Lung (tissue), 17 donors: ENCODE measurements at places on chromosomes 3 and 15. TPM values are rescaled to one million over a fixed set of nuclear protein-coding genes. Genes with fewer than 3 reads are reported as not detected.

GRCh38 chr3:14132689-14133088 lies 7.8 kb downstream of the TMEM43 start:
- DNase-seq, result no peak

GRCh38 chr15:77710637-77711036 lies 77.9 kb upstream of the LINGO1 start:
- DNase-seq, result no peak

GRCh38 chr3:45435961-45436360 lies 47.6 kb downstream of the LARS2 start:
- DNase-seq, result no peak

- DNase-seq, result no peak
These were observed 767.0 kb downstream of the TUSC7 start for GRCh38 chr3:117476572-117476971.

GRCh38 chr3:108159105-108159504 lies 63.1 kb downstream of the IFT57 start:
- no peak for DNase-seq

- DNase-seq, result no peak
These were observed 424.1 kb downstream of the ZNF385D start for GRCh38 chr3:21326704-21327475.

DNA sequence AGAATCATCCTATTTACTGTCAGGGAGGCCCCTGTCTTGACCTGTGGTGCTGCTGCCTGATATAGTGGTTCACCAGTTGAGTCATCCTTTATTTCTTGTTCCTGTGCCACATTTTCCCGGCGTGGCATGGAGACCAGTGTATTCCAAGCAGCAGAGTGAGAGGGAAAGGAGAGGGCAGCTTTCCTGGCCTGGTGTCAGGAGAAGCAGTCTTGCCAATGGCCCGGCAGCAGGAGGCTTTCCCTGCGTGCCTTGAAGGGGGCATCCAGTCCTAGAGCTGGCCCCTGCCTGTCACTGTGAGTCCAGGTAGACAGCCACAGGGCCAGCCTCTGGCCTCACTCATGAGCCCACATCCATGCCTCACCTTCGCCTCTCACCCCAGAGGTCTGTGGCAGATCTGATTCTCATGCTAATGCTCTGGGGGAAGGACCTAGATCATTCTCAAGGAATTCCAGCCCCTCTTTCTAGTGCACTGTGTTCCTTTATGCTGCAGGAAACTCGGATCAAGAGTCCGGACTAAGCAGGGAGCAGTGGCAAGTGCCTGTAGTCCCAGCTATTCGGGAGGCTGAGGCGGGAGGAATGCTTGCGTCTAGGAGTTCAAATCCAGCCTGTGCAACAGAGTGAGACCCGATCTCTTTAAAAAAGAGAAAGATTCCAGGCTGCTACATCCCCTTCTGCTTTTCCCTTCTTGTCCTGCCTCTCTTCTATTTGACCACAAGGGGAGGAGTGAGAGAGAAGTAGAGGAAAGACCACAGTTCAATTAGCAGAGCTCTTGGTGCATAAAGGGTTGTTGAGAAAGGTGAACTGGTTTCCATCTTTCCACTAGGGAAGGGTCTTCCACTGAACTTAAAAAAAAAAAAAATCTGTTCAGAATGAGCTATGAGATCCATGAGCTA lies 66.8 kb upstream of the HACD2 start:
- DNase-seq, result no peak

DNA sequence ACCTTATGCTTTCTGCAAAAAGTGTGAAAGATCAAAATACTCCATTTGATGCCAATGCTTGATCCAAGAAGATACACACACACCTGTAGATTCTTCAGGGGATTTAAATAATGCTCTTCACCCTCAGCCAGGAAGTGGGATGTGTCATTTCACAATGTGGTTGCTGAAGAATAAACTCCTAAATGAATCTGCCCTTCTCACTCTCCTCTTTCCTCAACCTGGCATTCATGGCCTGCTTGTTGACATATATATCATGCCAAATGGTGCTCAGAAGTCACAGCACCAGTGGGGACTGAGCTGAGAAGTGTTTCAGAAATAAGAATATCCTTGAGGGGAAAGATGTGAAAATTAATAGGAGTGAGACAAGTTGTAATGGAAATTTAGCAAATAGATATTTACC lies 146.6 kb upstream of the ARHGEF26 start:
- no peak for DNase-seq

The MITF gene
- 5.0 TPM for polyA plus RNA-seq

The SMCO1 gene
- not detected for polyA plus RNA-seq
